ENCODE measurements at places on chromosomes 2 and 18.
A peak's percentile ranks its signal among the peaks of the same experiment; 100 is the strongest.

- DNase-seq, result no peak
Observed at GRCh38 chr2:166088634-166089033, 39.2 kb downstream of the SCN1A start.

DNA sequence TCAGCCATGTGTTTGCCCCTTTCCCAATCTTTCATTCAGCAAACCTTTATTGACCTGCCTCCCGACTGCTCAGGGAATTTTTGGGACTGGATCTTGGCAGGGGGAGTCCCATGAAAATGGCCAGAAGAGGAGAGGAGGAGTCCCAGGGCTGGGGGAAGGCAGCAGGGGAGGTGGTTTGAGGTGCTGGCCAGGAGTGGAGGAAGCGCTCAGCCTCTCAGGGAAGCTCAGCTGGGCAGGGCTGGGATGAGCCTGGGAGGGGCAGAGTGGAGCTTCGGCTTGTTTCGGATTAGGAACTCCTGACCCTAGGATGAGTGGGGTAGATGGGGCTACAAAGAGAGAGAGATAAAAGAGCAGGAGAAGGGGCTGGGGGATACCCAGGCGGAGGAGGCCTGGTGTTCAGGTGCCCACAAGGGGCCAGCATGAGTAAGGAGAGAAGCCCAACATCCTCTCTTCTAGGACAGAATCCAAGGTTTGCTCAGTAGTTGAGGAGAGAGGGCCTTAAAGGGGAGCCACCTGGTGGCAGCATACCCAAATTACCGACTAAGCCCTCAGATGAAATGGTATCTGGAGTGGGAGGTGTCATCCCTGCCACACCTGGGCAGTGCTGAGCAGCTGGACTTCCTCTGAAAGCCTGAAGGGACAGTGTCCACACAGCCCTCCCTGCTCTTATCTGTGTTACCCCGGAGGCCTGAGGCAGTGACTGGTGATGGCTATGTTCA is 91.1 kb downstream of the INHBB start:
- DNase-seq, result peak; percentile 49

DNA sequence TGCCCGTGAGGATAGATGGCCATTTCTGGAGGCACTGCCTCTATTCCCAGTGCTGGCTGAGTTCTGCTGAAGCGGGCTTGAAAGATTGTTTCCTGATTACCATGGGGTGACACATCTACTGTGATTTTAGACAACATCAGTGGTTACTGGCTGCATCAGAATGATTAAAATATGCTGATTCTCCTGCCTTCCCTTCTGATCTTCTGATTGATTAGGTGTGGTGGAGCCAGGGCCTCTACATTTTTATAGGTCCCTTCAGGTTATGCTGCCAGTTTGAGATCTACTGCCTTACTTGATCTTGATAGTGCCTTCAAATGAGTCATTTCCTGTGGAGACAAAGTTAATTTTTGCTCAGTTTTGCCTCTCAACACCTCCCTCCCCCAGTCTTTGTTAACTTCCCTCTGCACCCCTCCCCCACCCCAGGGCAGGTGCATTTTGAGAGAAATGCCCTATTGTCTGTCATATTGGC is 31.6 kb upstream of the SNORC start:
- peak; percentile 81 for DNase-seq

GRCh38 chr2:100924520-100925451 is 77.3 kb upstream of the RPL31 start:
- DNase-seq, result no peak

DNA sequence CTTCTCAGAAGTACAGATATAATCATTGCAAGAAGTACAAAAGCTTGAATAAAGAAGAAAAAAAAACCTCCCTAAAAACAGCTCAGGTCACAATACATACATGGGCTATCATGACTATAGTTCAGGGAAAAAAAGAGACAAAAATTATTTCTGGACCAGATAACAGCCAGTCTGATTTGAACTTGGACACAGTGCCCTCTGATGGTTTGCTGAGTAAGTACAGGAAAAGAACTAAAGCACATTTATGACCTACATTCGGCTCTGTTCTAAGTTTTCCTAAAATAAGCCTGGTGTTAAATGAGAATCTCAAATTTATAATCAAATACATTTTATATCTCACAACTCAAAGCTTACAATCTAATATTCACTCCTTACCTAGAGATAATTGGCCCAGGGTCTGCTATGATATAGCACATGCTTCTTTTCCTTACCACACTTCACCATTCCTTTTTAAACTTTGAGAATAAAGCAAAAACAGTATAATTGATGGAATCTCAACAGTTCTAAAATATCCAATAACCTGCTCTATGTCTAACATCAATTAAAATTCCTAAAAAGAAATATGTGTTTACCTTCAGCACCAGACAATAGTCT is 81.1 kb downstream of the RAPH1 start:
- DNase-seq, result peak; percentile 83

DNA sequence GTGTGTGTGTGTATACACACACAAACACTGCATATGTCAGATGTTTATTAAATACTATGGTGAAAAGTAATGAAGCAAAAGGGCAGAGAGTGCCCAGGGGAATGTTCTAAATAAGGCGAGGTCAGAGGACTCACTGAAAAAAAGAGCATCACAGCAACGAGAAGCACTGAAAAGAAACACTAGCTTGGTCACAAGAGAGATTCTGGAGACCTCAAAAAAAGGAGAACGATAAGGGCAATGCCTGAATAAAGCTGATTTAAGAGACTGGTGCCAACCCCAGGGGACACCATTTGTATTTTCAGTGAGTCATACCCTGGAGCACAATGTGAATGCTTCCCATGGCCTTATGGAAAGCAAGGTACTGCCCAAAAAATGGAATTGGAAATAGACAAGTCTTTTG is 14.5 kb downstream of the SLC40A1 start:
- DNase-seq, result no peak

GRCh38 chr2:175004980-175005732 is at the start of gene CHN1:
Gene CHN1, minus strand, starts transcription at chr2:175005381. Its CDS starts 469 bp downstream, at chr2:175004912.
- peak; percentile 64 for DNase-seq

DNA sequence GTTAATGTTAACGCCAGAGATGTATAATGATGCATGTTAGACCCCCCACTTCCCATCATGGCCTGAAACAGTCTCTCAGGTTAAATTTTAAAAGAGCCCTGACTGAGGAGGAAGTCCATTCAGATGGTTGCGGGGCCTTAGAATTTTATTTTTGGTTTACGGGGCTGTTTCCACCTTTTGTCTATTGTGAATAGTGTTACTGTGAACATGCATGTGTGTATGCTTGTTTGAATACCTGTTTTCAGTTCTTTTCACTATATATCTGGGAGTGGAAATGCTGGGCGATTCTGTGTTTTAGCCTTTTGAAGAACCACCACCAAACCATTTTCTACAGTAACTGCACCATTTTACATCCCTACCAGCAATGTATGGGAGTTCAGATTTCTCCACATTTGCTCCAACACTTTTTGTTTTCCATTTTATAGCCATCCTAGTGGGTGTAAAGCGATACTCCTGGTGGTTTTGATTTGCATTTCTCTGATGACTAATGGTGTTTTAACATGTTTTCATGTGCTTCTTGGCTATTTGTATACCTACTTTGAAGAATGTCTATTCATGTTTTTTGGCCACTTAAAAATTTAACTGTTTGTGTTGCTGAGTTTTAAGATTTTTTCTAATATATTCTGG is 133.0 kb downstream of the MYO3B start:
- no peak for DNase-seq

DNA sequence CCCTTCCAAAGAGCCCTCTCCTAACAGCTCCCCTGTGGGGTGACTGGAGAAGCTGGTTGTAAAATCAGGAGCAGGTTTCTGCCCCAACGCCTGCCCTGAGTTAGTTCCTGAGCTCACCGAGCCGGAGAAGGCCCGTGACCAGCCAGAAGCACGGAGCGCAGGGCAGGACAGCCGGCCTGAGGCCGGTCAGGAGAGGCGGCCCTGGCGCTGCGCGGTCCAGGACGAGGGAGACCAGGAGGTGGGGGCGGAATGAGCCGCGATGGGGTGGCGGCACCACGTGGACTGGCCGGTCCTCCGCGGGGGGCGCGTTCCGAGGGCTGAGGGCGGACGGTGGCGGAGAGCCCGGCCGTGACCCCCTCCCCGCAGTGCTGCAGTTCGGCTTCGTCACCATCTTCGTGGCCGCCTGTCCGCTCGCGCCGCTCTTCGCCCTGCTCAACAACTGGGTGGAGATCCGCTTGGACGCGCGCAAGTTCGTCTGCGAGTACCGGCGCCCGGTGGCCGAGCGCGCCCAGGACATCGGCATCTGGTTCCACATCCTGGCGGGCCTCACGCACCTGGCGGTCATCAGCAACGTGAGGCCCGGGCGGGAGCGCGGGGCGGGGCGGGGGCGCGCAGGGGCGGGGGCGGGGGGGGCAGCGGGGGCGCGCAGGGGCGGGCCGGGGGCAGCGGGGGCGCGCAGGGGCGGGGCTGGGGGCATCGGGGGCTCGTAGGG is 29.0 kb downstream of the ANO7 start:
- peak; percentile 71 for DNase-seq

DNA sequence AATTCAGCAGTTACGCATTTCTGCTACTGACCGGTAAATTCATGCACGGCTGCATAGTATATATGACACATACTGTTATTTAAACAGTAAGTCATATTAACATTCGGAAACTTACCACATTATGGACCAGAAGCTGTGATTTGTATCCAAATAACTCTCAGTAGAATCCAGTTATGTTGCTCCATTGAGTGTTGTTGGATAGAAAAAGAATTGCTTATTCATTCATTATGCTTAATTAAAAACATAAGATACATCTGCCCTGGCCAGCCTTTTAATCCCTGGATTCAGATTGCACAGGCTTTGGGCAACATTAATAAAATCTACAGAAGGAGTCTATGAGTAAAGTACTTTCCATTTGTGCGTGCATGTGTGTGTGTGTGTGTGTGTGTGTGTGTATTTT is 111.3 kb downstream of the CPS1 start:
- no peak for DNase-seq

DNA sequence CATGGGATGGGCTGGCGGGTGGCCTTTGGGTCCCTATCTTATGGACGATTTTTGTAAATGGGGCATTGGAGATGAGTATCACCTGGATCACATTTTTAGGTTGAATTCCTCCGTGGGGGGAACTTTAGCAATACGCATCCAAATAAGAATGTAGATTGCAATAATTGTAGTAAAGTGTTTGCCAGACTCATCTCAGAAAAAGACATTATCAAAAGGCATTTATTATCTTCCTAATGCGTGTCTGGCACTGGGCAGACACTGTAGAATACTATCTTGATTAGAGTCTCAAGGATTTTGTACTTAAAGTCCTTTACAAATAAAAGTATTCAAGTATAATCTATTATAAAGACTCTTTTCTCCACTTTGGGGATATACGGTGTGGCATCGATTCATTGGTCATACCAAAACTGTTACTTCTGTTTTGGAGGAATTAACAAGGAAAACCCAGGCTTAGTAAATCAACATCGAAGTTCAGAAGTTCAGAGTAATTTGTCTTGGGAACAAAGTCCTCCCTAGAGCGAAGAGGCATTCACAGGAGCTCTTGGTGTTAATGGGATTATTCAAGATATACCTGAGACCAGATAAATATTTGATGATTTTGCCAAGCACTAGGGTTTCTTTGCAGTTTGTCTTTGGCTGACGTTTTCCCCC is 578 bp upstream of the ACKR3 start:
- no peak for DNase-seq

- DNase-seq, result no peak
Observed at GRCh38 chr2:18396329-18397010, 164.0 kb downstream of the RDH14 start.

DNA sequence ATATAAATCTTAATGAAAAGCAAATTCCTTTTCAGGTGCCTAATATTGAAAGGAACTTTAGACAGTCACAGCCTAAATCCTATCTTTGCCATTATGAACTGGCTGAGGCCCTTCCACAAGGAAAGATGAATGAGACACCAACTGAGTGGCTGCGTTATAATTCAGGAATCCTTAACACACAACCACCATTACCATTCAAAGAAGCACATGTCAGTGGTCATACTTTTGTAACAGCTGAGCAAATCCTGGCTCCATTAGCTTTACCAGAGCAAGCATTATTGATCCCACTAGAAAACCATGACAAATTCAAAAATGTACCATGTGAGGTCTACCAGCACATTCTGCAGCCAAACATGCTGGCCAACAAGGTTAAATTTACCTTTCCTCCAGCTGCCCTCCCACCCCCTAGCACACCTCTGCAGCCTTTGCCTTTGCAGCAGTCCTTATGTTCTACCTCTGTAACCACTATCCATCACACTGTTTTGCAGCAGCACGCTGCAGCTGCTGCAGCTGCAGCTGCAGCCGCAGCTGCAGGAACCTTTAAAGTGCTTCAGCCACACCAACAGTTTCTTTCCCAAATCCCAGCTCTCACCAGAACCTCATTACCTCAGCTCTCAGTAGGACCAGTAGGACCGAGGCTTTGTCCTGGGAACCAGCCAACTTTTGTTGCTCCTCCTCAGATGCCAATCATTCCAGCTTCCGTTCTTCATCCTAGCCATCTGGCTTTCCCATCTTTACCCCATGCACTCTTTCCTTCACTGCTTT is 340.1 kb downstream of the ZNF804A start:
- no peak for DNase-seq

- DNase-seq, result peak; percentile 19
Observed at GRCh38 chr18:183769-184168, 25.4 kb downstream of the USP14 start.

- no peak for DNase-seq
Observed at GRCh38 chr2:128513961-128514283, 195.3 kb upstream of the HS6ST1 start.

- DNase-seq, result no peak
Observed at GRCh38 chr2:216294305-216294704, 78.0 kb downstream of the MARCHF4 start.

DNA sequence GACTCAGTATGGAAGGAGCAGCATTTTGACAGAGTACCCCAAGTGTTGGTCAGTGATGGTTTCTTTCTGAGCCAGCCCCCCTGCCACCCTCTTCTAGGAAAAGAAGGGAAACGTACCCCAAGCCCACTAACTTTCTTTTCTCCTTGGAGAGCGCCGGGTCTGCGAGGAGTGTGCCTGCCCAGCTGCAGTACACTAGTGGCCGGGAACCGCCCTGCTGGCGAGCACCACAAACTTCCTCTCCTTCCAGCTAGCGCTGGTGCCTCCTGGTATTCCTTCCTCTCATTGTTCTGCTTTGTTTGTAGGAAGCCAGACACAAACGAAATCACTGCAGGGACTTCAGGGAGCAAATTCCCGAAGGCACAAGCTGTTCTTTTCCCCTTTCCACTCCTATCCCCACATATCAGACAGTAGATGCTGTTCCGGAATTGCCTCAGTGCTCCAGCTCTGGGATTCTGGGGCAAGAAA is 1.8 kb downstream of the CCDC85A start:
- peak; percentile 22 for DNase-seq
